ENCODE measurements at places on chromosomes 6 and 20.

GRCh38 chr6:134741200-134741536 is 208.7 kb downstream of the ALDH8A1 start:
- peak; percentile 15 for DNase-seq

DNA sequence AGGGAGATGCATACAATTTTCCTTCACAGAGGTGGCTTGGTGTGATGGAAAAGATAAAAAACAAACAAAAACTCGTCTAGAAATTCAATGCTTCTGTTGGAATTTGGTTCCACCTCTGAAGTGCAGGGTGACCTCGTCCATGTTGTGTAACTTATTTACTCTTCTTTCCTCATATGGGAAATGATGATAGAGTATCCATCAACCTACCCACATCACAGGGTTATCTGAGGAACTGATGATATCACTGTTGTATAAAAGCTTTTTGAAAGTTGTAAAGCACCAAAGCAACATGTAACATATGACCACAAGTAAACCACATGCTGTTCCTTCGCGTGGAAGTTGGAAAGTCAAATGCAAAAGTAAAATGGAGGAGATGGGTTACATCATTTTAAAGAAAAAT is 212.0 kb upstream of the SGK1 start:
- no peak for DNase-seq

DNA sequence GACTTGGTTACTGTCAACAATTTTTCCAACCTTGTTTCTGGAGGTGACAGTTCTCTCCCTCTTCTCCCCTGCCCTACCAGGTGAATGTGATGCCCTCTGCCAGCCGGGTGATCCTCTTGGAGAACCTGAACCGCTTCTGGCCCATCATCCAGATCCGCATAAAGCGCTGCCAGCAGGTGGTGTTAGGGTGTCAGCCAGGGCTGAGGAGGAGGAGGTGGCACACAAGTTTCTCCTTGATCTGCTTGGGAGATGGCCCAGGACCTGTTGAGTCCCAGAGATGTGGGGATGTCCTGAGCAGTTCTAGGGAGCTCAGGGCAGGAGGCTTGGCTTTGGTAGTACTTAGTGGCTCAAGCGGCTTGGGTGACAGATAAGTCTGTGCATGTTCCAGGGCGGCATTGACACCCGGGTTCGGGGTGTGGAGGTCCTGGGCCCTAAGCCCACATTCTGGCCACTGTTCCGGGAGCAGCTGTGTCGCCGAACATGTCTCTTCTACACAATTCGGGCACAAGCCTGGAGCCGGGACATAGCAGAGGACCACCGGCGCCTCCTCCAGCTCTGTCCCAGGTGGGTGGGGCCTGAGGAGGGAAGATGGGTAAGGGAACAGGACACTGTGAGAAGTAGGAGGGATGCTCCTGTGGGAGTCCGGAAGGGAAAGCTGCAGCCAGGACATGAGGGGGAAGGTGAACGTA is 21.2 kb downstream of the CUL9 start:
- DNase-seq: no peak

GRCh38 chr6:155436981-155437749 is 18.5 kb downstream of the NOX3 start:
- DNase-seq: peak; percentile 24

DNA sequence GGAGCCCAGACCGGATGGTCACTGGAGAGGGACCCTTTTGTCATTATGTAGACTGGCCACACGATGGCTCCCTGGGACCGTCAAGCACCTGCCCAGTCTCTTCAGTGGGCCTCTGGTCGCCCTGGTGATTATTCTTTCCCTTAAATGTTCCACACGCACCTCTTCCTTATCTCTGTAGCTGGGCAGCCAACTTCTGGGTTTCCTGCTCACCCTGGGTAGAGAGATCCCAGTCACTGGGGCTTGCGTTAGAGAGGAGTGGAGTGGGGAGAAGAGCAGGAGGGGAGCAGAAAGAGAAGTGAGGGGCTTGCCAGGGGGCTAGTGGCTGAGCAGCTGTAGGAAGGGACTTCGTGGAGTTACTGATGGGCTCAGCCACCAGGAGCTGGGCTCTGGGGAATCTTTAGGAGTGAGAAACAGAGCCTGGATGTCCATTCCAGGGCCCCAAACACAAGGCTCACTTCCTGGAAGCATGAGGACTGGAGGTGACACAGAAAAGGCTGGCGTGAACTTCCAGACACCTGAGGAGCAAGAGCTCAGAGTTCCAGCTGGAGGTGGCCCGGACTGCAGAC is 150.1 kb downstream of the DHX35 start:
- peak; percentile 38 for DNase-seq

GRCh38 chr6:2029130-2029794 is 216.1 kb downstream of the GMDS start:
- peak; percentile 54 for DNase-seq

DNA sequence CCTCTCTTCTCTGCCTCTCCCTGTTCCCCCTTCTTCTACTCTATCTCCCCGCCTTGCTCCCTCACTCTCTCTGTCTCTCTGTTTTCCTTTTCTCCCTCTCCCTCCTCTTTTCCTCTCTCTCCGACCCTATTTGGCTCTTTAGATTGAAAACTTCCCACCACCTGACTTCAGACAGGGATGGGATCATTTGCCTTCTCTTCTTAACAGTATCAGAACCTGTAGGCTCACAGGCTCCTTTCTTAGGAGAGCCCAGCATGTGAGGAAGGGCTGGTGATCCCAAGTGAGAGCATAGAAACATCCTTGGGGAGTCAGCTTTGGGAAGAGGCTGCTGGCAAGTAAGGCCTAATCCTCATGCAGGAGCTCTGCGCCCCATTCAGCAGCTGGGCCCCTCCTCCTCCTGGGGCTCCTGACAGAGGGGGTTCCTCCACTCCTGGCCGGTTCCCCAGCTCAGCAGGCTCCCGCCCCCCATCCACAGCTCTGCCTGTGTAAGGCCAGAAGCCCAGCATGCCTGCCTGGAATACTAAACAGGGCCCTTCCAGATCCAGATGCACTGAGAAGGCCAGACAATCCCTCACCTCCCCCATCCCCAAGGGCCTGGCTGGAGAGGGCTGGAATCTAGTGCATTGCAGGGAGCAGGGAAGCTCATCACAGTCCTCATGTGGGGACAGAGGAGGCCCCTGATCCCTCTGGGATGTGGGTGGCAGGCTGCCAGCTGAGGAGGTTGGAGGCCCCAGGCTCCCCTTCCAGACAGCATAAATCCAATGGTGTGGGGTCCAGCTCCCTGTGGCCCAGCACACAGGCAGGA is 93.4 kb downstream of the PTPRT start:
- no peak for DNase-seq

GRCh38 chr6:4067673-4068072 is 11.3 kb downstream of the FAM217A start:
- DNase-seq: no peak

DNA sequence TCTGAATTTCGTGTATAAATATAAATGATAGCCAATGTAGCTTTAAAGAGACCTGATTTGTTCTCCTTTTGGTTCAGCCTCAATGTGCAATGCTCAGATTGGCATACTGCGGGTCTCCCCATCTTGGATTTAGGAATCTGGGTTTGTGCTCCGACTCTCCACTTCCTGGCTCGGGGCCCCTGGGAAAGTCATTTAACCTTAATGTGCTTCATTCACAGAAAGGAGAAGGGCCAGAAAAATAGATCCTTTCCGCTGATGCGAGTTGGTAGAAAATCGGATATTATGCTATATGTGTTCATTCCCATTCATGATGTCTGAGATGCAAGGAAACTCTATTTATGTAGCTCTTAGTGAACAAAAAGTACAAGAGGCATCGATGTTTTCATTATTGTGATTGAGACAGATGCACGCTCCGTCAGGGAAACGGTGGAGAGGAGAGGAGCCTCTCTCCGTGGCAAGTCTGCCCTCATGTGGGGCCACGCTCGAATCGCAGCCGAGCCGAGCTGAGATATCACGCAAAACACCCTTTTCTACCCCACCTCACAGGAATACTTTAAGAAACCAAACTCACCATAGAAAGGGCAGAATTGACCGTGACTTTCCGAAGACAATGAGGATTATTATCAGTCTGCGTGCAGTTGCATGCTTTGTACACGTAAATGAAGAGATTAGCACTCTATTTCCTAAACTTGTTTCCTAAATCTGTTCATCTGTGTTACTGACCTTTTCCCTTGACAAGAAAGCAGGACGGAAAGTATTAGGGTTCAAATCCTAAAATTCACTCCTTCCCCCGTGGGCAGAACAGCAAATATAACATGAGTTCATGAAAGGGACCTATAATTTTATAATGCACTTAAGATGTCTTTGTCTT is 136.6 kb downstream of the COL9A1 start:
- DNase-seq: peak; percentile 65

- DNase-seq: peak; percentile 82
Measured at GRCh38 chr6:46781478-46782378, 11.5 kb upstream of the MEP1A start.

DNA sequence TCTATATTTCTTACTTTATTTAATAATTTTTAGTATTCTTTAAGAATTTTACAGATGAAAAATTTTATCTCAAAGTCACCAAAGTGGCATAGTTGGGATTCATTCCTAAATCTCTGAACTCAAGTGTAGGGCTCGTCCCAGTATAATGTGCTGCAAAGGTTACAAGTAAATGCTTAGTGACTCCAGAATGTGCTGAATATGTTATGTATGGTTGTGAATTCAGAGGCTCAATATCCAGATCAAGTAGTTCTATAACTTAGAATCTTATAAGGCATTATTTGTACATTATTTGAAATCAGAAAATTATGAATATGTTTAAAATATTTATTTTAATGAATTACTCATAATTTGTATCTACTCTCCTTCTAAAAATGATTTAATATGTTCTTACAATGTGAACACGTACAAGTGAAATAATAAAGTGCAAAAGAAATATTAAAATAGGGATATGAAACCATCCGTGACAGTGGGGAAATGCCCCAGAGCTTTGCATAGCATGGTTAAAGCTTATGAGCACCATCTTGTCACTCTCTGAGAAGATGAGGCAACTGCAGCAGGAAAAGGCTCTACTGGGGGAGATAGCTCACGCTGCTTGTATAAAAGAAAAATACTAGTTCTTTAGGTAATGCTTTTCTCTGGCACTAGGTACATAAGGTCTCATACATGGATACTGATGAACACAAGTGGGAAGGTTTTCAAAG is 259.0 kb downstream of the FOXC1 start:
- DNase-seq: no peak

Measured in NCI-H69 (cell line).